COLO829 (cell line): ENCODE measurements at places on chromosomes 16 and 17.

GRCh38 chr16:53745086-53745485, 41.1 kb downstream of the FTO start:
- no peak for DNase-seq

DNA sequence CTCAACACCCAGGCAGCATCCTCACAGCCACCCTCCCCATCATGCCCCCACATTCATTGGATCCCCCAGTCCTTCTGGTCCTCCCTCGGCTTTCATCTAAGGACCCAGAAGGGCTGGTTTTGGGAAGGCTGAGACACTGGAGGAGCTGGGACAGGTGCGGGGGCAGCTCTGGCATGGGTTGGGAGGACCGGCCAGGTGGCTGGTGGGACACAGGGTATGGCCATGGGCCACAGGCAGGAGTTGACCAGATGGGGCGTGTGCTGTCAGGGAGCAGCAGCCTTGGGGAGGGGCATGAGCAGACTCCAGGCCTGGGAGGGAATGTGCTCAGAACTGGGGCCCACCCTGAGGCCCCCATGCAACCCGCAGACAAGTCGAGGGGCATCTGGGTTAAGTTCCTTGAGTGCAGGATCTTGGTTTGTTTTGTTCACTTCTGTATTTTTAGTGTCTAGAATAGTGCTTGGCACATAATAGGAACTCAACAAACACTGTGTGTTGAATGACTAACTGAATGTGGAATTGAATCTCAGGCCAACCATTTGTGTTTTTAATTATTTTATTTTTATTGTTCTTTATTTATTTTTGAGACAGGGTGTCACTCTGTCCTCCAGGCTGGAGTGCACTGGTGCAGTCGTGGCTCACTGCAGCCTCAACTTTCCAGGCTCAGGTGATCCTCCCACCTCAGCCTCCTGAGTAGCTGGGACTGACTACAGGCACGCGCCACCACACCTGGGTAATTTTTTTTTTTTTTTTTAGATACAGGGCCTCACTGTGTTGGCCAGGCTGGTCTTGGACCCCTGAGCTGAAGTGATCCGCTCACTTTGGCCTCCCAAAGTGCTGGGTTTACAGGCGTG, 5.6 kb downstream of the P2RX1 start:
- DNase-seq: no peak

DNA sequence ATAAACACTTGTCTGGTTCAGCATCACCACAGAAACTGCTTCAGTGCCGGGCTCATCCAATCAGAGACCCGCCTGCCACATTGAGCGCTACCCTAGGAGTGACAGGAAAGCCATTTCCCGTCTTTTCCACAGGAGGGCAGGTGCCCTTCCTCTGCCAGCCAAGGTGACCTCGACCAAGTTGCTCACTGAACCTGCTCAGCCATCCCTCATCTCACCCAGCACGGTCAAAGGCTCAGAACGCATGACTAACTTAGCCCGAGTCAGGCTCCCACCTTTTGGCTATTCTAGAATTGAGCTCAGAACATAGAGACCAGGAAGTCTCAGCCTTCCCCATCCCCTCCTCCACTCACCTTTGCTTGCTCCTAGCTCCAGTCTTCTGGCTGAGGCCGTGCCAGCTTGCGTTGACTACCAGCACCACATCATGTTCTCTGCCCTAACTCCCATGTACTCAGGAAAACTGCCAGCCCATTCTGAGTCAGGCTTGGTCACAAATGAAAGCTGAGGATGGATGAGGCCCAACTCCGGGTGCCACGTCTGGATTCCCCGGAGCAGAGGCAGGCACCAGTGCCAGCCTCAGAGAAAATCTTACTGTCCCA, 15.6 kb downstream of the MRPS23 start:
- DNase-seq: no peak

DNA sequence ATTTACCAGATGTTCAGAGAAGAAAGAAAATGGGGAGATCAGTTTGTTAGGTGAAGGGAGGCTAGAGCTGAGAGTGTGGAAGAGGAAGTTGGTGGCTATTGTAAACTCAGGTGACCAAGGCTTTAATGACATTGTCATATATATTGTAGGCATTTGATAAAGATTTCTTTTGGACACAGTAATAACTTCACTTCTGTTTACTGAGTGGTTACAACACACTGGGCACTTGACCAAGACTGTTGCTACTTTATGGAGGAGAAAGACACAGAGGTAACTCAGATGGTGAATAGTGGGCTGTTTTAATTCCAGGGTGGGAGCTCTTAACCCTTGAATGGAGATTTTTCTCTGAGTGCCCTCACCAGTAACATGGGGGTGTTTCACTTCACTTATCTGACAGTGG, 46.0 kb downstream of the TNRC6A start:
- no peak for DNase-seq

GRCh38 chr17:59561042-59561441, 4.4 kb upstream of the DHX40 start:
- DNase-seq: no peak

- no peak for DNase-seq
These were observed 105.7 kb downstream of the PITPNC1 start for GRCh38 chr17:67482764-67483163.

GRCh38 chr17:81294512-81295030, 536 bp downstream of the SLC38A10 start:
- no peak for DNase-seq

DNA sequence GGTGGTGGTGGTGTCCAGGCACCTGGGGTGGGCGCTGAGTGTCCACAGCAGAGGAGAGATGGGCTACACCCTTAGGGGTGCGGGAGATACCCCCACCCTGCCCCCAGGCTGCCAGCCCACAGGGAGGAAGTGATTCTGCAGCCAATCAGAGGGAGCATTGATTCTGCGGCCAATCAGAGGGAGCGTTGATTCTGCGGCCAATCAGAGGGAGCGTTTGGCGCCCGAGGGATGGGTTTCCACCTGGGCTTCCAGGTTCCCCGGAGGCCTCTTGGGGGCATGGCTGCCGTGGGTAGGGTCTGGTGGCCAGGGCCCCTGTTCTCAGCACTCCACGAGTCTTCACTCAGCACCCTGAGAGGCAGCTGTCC, 28.2 kb upstream of the ACSF3 start:
- no peak for DNase-seq

GRCh38 chr17:81018044-81018802, 16.7 kb upstream of the BAIAP2 start:
- DNase-seq: peak; percentile 58

GRCh38 chr17:4467287-4467686, 31.4 kb upstream of the SPNS2 start:
- DNase-seq: no peak

- no peak for DNase-seq
These were observed 9.6 kb downstream of the SGSH start for GRCh38 chr17:80210348-80211108.

GRCh38 chr16:54373534-54374520, 87.2 kb upstream of the IRX3 start:
- DNase-seq: peak; percentile 14

DNA sequence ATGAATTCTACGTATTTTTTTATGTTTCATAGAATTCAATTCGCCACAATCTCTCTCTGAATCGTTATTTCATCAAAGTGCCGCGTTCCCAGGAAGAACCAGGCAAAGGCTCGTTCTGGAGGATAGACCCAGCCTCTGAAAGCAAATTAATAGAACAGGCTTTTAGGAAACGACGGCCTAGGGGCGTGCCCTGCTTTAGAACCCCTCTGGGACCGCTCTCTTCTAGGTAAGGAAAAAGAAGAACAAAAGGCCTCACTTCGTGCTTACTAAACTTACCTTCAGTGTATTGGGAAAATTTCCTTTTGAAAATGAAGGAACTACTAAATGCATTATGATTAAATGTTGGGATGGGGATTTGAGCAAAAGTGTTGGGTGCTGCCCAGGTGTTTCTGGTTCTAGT, 63.2 kb downstream of the FOXK2 start:
- DNase-seq: no peak

DNA sequence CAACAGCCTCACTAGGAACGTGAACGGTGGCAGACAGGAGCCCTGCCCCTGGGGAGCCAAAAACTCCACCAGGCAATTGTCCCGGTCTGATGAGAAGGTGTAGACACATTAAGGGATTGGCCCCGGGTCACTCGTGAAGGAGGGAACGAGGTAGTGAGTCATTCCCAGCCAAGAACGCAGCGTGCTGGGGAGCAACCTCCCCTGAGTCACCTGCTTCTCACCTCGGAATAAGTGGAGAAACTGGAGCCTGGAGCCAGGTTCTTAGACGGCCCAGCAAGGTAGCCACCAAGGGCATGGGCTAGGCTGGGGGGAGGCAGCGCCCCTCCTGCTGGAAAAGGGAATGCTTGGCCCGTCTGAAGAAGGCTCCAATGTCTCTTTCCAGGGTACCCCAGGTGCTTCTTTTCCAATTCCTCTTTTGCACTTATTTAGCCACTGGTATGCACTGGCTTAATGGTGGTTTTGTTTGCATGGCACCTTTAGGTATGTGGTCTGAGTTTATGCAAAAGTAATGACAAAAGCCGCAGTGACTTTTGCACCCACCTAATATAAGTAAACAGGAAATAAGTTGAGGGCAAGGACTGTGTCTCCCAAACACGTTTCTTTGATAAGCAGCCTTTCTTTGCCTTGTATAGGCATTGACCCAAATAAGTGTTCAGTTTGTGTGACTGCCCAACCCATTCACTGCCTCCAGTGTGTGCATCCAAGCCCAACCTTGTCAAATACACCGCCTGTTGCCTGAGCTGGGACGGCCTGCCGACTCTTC, 1.8 kb upstream of the HELZ start:
- DNase-seq: no peak

DNA sequence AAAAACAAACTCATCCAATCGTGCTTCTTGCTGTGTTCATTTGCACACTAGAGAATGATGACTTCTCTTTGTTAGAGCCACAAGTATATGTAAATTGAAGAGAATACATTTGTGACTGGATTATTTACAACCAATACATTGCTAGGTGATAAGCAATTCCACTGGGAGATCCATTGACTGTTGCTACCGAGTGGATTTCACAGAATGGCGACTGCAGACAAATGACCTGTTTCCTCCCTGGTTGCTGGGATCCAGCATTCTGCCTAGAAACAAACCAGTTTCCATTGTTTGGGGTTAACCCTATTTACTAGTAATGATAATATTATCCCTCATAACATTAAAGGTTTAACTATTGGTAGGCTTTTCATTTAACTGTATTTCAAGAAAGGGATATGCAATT, 36.9 kb upstream of the CPHXL start:
- DNase-seq: no peak

DNA sequence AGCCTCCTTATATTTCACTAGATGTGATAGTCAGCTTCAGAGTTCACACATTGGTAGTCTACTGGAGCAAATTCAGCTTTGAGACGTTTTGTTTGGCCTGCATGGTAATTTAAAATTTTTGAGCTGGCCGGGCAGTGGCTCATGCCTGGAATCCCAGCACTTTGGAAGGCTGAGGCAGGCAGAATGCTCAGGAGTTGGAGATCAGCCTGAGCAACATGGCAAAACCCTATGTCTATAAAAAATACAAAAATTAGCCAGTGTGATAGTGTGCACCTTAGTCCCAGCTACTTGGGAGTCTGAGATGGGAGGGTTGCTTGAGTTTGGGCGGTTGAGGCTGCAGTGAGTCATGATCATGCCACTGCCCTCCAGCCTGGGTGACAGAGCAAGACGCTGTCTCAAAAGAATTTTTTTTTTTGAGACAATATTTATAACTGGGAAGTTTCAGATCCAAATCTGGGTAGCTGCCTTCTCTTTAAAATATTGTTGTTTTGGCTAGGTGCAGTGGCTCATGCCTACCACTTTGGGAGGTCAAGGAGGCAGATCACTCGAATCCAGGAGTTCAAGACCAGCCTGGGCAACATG, 4.8 kb upstream of the BLMH start:
- no peak for DNase-seq

- DNase-seq: no peak
These were observed 128.1 kb upstream of the HS3ST4 start for GRCh38 chr16:25563700-25564099.

- no peak for DNase-seq
These were observed 37.2 kb downstream of the MYH10 start for GRCh38 chr17:8593276-8593675.

- no peak for DNase-seq
These were observed 27.4 kb downstream of the TMEM204 start for GRCh38 chr16:1560866-1561265.

- no peak for DNase-seq
These were observed 69.8 kb upstream of the RPH3AL start for GRCh38 chr17:422196-422930.

GRCh38 chr17:75003957-75004355, 8.5 kb upstream of the MRPL58 start:
- DNase-seq: no peak

DNA sequence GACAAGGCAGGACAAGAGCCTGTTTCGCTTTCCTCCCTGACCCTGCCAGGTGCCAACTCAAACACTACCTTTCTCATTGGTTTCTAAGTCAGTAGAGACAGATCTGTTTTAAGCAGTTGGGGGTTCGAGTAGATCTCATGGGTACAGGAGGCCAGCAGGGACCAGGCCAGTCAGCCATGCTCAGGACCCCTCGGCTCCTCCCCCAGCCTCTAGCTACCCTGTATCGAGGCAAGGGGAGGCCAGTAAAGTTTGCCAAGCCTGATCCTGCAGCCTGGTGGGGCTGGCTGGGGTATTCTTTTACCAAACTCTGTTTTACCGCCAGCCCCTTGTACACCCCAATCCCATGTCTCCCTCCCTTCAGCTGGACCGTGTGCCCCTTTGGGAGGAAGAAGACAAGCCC, 26.6 kb downstream of the OR1D5 start:
- DNase-seq: no peak

- DNase-seq: no peak
These were observed 14.0 kb upstream of the RASL10B start for GRCh38 chr17:35717475-35717874.

- DNase-seq: no peak
These were observed 144.3 kb downstream of the VPS53 start for GRCh38 chr17:570388-570787.

DNA sequence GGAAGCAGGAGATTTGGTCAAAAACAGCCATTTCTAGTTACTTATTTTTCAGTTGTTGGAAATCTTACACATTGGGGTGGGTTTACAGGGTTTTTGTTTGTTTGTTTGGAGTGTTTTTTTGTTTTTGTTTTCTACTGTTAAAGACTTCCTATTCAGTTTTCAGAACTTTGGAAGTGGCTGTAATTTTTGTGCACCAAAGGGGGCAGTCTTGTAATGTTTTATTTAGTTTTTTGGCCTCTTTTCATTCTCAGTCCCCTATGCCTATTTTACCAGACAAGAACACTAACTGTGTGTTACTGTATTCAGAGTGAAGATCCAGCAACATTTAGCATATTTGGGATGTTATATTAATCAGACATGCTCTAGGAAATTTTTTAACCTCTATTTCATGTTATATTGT, 20.6 kb downstream of the TPPP3 start:
- no peak for DNase-seq
